Nephron progenitor cell (in vitro differentiated cells): ENCODE measurements at places on chromosomes 5 and 9.

DNA sequence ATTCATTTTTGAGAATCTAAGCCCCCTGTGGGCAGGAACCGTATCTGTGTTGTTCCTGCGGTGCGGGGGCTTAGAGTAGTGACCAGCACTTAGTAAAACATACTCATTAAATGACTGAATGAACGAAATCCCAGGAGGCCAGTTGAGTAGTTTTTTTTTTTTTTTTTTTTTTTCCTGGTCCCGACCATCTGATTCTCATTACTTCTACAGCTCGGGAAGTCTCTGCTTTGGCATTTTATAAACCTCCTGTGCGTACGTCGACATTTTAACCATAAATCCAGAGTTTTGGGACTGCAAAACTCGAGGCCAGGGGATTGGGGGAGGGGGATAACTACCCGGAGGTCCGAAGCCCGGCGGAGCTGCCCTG lies 31.5 kb upstream of the SPRY4 start:
- DNase-seq = no peak

- DNase-seq = no peak
Observed at GRCh38 chr5:152403046-152403445, 2.0 kb downstream of the NMUR2 start.

GRCh38 chr9:109110329-109111021 lies 9.3 kb downstream of the TMEM245 start:
- DNase-seq = no peak

DNA sequence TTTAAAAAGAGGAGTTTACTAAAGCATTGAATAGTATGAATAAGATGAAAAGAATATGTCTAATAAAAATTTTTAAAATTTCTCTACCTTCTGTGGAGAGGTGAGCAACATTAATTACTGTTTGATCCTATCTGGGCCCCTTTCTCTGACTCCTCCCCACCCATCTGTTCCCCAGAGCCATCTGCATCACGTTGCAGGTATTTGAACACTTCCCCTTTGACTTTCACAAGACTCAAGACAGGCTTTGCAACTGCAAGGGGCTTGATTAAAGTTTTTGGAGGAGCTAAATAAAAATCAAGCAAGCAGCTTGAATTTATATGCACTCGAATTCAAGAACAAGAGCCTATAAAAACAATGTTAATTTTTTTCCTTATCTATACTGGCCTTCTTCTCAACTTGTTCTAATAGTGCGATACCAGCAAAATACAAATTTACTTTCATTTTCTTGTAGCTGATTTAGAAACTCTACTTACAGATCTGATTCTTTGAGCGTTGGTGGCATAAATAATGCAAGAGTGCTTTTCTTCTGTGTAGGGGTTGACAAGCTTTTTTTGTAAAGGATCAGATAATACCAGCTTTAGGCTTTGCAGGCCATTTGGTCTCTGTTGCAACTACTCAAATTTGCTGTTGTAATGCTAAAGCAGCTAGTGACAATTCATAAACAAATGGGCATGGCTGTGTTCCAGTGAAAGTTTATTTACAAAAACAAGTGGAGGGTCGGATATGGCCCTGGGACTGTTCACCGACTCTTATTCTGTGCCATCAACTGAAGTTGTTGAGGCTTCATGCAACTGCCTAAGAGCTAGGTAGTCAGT lies 21.2 kb downstream of the TXNDC8 start:
- no peak for DNase-seq

DNA sequence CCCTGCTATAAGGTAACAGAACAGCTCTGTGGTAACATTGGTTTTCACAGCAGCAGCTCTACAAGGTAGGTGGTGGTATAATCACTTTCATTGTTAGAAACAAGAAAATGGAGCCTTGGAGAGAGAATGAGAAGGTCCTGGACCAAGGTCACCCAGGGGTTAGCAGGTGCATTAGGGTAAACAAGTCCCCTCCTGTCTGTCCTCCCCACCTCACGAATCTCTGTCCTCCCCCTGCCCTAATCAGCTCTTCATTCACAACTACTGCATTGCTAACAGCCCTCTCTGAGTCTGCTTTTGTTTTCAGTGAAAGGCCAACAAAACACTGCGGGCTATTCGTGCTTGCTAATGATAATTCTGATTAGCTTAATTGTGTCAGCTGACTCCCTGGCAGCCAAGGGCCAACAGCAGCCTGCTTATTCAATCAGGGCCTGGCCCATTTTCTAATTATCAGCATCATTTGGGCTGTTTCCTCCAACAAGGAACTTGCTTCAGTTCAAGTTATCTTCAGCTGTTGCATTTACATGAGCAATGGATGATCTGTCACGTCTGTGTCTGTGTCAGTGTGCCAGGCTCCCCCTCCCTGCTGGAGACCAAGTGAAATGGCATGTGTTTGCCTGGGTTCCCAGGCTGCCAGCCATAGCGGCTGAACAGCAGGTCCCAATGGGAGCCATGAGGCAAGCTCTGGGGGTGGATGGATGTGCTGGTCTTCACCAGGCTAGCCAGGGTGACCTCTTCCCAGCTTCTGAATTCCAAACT lies 56.7 kb upstream of the EQTN start:
- DNase-seq = no peak

DNA sequence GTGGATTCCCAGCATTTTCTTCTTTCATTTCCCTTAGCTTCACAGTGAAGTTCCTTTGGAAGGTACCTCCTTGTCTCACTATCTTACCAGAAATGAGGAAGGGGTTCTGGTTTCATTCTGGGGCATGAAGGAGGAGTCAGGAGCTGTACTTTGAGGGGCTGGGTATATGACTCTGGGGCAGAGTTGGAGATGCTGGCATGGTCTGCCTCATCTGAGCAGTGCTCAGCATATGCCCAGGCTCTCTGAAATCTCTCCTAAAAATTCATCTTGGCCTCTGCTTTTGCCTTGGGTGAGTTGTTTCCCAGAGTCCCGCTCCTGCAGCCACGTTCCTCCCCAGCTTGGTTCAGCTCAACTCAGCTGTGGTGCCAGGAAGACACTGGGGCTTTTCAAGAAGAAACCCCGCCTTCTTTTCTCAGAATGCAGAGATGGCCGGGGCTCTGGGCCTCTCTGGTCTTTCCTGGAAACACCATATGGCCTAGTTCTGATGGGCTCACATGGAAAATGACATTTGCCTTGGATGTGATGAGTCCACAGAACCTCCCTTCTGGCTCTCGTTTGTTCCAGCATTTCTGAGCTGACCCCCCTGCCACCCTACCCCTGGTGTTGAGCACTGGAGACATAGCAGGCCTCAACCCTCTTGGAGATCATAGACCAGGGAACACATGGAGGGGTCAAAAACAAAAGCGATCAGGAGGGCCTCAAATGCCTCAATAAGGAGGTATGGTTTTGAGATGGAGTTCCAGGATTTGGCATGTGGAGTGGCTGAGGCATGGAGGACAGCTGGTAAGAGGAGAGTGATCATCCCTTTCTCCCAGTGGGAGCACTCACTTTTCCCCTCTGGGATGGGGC lies 12.0 kb upstream of the TGFBR1 start:
- DNase-seq = no peak

DNA sequence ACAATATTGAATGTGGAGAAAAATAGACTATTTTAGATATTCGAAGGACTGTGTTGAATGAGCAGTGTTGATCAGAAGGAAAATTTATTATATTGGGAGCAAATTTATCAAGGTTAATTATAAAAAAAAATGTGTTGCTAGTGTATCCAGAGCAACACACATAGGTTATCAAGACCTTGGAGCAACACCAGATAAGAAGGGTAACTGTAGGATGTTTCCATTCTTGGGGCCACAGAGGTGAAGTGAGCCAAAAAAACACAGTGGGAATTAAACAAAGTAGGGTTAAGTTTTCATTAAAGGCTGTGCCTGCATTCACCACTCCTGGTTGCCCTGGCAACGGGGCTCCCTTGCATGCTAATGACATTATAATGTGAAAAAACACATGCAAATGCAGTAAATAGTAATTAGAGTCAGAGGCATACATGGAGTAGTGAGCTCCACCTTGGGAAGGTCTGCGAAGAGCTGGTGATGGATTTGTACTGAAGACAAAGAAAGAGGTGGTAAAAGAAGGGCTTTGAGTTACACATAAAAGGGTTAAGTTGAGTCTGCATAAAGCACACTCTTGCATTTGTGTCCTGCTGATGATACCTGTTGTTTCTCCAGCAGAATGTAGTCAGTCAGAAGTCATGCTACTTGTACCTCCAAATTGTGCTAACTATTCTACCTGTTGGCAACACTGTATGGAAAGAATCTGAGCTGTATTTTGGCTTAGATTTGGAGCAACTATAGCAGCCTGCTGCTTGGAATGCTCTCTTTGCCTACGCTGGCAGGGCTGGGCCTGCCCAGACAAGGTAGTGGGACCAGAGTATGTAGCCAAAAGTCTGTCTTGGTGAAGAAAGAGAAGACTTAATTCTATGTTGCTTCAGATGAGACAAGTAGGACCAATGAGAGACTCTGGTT lies 59.6 kb downstream of the ATG10 start:
- DNase-seq = no peak

DNA sequence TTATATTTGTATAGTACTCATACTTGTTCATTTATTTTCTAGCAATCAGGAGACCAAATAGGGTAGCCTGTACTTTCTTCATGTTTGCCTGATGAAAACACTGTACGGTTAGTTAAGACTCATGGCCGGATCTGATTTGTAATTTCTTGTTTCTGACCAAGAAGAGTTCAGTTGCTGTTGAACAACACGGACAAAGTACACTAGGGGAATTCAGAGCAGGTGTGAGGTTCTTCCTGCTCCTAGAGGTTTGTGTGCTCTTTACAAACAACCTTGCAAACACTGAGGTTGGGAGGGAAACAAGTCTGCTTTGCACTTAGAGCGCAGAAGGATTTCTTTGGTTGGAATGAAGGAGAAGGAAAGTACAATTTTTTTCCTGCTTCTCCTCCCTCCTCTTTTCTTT lies 69.7 kb downstream of the TRIO start:
- DNase-seq = no peak

- DNase-seq = no peak
Observed at GRCh38 chr9:109316207-109316640, 4.6 kb downstream of the EPB41L4B start.

DNA sequence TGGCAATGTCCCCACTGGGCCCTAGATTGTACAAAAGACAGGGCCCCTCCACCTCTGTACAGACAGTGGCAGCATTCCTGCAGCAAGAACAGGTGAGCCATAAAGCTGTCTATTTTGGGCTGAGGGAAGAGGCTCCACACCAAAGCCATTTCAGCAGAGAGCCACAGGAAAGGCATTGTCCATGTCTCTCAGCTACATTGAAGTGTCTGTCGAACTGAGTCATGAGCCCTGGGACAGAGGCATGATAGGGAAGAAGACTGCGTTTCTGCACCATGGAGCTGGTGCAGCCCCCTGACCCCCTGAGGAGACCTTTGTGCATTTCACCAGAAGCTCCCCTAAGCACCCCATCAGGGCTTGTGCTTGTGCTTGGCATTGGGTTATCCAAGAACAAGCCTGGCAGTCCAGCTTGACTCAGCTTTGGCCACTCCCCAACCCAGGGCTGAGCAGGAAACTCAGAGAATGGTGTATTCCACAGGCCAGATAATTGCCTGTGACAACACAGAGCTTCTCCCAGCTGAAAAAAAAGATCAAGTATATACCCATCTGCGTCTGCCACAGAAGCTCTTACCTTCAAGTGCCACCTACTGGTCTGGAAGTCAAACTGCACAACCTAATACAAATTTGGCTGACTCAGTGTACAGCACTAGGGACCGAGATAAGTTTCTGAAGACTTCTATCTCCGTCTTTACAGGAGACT lies 5.9 kb upstream of the FRMD3 start:
- DNase-seq = peak; percentile 9

- no peak for DNase-seq
Observed at GRCh38 chr5:90557391-90557790, 1.2 kb upstream of the ADGRV1 start.

DNA sequence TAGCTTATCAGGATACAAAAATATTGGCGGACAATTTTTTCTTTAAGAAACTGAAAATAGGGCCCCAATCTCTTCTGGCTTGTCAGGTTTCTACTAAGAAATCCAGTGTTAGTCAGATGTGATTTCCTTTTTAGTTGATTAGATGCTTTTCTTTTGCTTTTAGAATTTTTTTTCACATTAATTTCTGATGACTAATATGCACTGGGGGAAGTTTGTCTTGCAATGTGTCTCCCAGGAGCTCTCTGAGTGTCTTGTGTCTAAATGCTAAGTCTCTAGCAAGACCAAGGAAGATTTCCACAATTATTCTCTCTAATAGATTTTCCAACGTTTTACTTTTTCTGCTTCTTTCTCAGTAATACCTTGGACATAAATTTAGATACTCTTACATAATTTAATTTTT lies 559.8 kb upstream of the TYRP1 start:
- no peak for DNase-seq

- DNase-seq = no peak
Observed at GRCh38 chr9:83933790-83934189, 12.6 kb upstream of the KIF27 start.

GRCh38 chr5:154786414-154786813 lies 31.2 kb downstream of the LARP1 start:
- no peak for DNase-seq

- DNase-seq = no peak
Observed at GRCh38 chr5:149147676-149148075, 6.4 kb downstream of the ABLIM3 start.

GRCh38 chr5:112630246-112631009 lies 107.3 kb upstream of the APC start:
- no peak for DNase-seq

- no peak for DNase-seq
Observed at GRCh38 chr5:57007344-57007743, 55.4 kb upstream of the MIER3 start.

DNA sequence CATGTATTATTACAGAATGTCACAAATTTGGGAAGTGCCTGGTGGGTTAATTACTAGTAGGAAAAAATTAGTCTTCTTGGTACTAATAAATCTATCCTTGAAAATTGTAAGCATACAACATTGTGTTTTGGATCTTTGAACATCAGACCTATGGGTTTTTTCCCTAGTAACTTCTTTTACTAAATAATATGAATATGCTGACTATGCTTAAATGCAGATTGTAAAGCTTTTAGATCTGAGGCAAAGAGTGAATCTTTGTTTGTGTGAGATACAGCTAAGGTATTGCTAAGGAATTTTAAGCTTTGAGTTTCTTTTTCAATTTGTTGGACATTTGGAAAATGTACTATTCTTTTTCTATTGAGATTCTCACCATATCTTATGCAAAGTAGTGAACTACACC lies 390.6 kb upstream of the CCNH start:
- no peak for DNase-seq

GRCh38 chr5:68499987-68500386 lies 284.4 kb downstream of the PIK3R1 start:
- no peak for DNase-seq

DNA sequence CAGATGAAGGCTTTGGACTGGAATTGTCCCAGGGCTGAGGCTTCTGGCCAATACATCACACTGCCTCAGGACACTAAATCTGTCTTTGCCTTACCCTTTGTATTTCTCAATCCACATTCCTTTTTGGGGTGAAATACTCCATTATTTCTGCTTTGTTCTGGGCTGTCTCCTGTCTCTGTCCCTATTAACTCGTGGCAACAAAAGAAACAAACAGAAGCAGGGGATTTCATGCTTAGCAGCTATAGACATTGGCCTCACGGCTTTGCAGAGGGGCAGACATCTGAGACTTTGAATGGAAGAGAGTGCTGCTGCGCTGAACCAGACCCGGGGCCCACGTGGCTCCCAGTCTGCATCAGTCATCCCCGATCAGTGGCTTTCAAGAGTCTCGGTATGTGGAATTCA lies 129.7 kb downstream of the ARL15 start:
- peak; percentile 30 for DNase-seq

- DNase-seq = no peak
Observed at GRCh38 chr9:96408409-96409280, 9.5 kb downstream of the ZNF367 start.

GRCh38 chr9:89744255-89744648 lies 139.4 kb downstream of the GADD45G start:
- DNase-seq = no peak
